ENCODE measurements at places on chromosomes 7 and 10.

- no peak for DNase-seq
Observed at GRCh38 chr10:121754666-121755065, 156.4 kb upstream of the FGFR2 start.

DNA sequence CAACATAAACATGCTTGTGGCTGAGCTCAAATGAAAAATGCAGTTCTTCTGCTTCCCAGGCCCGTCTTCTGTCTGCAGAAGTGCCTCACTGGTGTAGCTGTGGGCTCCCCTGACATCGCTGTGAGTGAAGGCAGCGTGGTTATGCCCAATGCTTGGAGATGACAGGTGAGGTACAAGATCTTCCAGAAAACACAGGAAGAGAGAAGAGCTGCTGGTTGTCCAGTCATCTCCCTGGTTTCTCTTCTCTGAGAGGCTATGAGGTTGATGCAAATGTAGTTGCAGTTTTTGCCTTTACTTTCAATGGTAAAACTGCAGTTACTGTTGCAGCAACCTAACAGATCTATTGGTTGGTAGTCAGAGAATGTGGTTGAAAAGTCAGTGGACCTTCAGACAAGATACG is 223.6 kb downstream of the GATA3 start:
- no peak for DNase-seq

- DNase-seq = no peak
Observed at GRCh38 chr10:88830643-88831268, 20.9 kb downstream of the ANKRD22 start.

DNA sequence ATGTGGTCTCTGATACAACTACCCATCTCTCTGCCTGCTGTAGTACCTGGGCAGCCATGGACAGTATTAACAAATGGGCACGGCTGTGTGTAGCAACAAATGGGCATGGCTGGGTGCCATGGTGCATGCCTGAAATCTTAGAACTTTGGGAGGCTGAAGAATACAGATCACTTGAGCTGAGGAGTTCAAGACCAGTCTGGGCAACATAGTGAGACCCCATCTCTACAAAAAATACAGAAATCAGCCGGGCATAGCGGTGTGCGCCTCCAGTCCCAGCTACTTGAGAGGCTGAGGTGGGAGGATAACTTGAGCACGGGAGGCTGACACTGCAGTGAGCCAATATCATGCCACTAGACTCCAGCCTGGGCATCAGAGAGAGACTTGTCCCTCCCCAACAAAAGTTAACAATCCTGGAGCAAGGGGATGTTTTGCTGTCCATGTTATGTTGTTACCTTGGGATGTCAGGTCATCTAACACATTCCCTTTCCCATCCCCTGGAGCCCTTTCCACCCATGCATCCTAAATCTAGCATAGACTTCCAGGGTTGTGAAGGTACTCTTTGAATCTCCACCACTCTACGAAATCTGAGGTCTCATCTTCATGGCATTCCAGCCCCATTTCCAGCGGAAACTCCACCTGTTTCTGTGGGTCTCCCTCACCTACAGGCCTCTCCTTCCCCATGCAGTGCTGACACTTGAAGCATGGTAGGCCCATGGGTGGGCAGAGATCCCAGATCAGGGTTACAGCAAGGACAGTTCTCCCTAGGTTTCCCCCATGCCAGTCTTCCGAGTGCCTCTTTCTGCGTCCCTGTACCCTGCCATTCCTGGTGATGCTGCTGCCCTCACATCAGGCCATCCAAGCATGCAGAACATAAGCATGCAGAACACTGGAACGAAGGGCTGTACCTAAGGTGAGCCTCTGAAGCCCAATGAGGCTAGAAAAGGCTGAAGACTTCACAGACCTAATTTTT is 13.1 kb downstream of the FXYD4 start:
- DNase-seq = peak; percentile 47

GRCh38 chr10:126439942-126440341 is 51.7 kb upstream of the ADAM12 start:
- DNase-seq = no peak

DNA sequence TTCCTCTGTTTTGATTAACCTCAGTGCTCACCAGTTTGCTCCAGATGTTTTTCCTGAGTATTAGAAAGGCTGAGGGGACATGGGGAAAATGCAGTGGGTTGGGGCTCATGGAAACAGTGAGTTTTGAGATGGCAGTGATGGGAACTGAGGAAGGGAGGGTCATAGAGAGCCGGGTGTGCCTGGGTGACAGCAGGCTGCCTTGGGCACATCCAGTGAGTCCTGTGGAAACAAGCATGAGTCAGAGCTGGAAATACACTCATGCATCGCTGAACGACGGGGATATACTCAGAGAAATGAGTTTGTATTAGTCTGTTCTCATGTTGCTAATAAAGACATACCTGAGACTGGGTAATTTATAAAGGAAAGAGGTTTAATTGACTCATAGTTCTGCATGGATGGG is 202.2 kb downstream of the TMEM178B start:
- peak; percentile 29 for DNase-seq

DNA sequence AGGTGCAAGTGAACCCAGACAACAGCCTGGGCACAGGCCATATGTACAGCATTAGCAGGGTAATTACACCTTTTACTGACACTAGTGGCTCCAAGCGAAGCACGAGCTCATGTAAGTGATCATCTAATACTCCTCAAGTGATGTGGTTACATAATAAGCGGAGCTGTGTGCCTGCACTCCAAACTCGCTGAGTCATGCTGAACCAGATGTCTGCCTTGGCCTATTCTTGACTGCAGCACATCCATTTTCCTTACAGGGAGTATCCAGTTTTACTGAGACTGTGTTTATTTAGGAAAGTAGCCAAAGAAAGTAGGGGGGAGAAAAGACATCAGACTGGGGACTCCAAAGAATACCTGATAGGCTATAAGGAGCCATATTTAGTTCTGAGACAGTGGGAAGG is 90.1 kb downstream of the GRM3 start:
- peak; percentile 81 for DNase-seq

DNA sequence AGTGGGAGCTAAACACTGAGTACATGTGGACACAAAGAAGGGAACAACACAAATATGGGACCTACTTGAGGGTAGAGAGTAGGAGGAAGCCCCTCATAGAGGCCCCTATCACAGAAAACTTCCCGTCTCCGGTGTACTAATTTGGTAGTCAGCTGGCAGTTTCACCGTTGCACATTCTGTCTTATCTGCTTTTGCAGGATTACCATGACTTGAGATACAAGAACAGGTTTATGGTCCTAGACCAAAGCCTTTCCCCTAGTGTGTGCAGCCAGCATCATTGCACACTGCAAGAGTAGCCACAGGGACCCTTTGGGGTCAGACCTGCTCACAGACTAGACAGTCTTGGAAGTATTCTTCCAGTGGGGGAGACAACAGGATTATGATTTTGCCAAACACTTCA is 5.9 kb upstream of the IFIT1B start:
- DNase-seq = no peak

- DNase-seq = no peak
Observed at GRCh38 chr7:153393666-153394065, 634.1 kb downstream of the ACTR3B start.

DNA sequence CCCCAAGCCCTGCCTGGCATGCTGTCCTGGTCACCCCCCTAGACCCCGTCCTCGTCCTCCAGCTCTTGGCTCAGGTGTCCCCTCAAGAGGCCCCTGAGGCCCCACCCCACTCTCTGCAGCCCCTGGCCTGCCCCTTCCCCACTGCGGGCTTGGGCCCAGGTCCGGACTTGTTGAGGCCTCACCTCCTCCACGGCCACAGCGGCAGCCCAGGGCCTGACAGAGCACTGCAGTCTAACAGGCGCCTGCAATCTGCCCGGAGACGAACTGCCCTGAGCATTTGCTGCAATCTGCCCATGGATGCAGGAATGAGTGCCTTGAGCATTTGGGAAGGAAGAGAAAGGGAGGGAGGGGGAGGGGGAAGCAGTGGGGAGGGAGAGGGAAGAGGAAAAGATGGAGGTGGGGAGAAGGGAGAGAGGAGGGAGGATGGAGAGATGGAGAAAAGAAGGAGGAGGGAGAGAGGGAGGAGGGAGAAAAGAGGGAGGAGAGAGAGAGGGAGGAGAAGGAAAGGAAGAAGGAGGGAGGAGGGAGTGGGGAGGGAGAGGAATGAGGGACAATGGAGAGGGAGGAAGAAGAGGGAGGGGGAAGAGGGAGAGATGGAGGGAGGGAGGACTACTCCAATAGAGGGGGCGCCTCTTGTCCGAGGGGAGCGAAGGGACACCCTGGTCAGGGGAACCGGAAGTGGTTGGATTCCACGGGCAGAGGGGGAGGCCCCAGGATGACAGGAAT is 73.9 kb downstream of the PDGFA start:
- no peak for DNase-seq

DNA sequence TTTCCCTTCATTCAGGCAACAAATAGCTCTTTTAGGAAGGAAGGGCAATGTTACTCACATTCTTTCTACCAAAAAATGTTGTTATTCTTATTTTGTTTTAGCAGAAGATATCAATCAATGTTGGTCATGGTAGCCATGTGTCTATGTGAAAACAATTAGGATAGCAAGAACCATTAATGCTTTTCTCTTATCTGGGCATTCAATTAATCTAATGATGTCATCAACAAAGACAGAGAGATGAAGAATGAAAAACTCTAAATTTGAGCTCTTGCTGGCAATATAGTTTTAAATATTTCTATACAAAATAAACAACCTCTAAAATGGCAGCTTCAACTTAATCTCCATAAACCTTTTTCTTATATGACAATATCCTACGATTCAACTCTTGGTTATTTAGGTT is 353.7 kb upstream of the ANKRD30A start:
- DNase-seq = no peak

DNA sequence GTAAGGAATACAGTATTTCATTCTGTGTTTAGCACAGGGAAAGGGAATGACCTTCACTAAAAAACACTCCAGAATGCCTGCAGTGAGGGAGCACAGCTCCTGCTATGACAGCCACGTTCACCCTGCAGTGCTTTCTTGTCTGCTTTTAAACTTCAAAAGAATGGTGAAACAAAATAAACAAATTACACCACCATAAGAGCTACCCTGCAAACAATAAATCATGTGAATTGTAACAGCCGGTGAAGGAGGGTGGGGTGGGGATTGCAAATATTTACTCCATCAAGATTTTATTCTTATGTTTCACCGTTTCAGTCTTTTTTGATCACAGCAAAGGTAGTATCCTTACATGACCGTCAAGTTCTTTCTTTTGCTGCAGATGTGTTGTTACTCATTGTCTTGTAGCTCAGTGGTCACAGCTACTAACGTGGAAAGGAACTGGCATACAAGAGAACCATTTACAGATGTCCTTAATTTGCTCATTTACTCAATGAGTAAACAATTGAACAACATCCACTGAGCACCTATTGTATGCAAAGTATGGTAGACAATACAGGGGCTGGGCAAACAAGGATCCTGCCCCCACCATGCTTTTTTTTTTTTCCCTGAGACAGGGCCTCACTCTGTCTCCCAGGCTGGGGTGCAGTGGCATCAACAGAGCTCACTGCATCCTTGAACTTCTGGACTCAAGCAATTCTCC is 4.1 kb upstream of the CHN2 start:
- DNase-seq = peak; percentile 86

DNA sequence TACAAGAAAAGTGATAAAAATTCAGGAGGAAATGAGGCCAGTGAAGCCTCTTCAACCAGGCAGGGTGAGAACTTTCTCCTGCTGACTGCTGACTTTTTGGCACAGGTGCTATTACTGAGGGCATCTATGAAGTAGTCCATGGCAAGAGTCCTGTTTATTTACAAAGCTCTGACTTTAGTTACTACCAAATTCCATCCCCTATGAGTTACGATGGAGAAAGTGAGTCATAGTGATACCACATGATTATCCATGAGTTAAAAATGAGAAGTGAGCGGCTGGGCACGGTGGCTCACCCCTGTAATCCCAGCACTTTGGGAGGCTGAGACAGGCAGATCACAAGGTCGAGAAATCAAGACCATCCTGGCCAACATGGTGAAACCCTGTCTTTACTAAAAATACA is 19.9 kb downstream of the CCDC3 start:
- no peak for DNase-seq

All from DMS53 (cell line).